Astrocyte of the spinal cord (primary cell): ENCODE measurements at places on chromosomes 16 and 17.
A peak's percentile ranks its signal among the peaks of the same experiment; 100 is the strongest.

DNA sequence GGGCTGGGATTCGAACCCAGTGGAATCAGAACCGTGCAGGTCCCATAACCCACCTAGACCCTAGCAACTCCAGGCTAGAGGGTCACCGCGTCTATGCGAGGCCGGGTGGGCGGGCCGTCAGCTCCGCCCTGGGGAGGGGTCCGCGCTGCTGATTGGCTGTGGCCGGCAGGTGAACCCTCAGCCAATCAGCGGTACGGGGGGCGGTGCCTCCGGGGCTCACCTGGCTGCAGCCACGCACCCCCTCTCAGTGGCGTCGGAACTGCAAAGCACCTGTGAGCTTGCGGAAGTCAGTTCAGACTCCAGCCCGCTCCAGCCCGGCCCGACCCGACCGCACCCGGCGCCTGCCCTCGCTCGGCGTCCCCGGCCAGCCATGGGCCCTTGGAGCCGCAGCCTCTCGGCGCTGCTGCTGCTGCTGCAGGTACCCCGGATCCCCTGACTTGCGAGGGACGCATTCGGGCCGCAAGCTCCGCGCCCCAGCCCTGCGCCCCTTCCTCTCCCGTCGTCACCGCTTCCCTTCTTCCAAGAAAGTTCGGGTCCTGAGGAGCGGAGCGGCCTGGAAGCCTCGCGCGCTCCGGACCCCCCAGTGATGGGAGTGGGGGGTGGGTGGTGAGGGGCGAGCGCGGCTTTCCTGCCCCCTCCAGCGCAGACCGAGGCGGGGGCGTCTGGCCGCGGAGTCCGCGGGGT lies at the start of gene CDH1:
TSS of gene CDH1 (plus strand) at position 247 of the 684 bp plus-strand sequence. CDS start at position 371, 124 bp downstream.
- no peak for DNase-seq

GRCh38 chr17:8013731-8014557 lies 11.5 kb downstream of the GUCY2D start:
- DNase-seq: no peak

DNA sequence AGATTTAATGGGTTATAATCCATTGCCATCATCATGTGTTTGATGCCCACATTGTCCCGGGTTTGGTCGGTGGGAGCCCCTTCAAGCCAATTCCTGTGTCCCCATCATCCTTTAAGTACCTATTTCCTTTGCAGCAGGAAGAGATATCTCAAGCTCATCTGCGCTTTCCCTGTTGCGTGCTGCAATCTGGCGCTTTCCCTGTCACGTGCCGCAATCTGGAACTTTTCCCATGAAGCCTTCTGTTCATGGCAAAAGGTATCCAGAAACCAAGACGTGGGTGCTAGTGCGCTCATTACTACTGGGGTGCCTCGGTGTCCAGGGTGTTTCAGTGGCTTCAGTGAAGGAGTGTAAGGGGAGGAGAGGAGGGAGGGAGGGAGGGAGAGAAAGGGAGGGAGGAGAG lies 174.6 kb upstream of the ZNF469 start:
- DNase-seq: no peak

- DNase-seq: no peak
These were observed 1.1 kb upstream of the TUBG2 start for GRCh38 chr17:42657824-42658588.

GRCh38 chr17:43702637-43703036 lies 40.9 kb upstream of the MEOX1 start:
- DNase-seq: no peak

DNA sequence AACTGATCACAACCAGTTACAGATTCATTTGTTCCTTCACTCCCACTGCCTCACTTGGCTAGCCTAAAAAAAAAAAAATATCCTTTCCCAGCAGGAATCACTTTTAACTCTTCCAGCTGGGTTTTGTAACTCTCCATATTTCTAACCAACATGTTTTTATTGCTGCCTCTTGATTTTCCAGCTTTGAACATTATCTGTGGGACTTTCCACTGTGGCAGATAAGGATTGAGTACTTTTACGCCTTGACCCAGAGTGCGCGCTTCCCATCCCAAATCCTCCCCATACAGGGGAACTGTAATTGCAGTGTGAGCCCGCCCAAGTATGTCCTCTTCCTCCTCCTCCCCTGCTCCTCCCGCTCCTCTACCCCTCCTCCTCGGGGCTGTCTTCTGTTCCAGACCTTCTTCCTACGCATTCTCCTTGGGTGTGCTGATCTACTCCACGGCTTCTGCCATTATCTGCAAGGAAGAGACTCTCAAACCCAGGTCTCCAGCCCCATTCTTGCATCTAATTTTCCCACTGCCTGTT lies 43.4 kb downstream of the CYB5D2 start:
- no peak for DNase-seq

DNA sequence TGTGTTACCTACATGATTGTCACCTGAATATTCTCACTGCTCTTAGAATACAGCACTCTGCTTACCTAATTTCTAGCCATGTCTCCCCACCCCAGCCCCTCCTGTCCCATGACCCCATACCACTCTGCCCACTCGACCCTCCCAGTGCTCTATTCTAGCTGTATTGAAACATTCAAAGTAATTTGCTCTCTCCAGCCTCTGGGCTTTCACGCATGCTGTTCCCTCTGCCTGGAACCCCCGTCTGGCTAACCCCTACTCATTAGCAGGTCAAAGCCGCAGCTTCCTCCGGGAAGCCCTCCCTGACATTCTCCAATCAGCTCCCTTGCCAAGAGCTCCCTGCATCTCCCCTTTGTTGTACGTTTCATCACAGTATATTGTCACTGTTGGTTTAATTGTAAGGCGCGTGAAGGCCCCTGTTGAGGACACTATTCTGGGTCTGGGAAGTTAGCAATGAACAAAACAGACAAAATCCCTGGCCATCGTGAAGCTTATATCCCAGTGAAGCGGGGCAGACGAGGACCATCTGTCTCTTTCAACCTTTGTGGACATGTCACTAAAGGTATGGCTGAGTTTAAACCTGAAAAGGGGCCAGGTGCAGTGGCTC lies 72.3 kb upstream of the LHX1 start:
- DNase-seq: no peak

DNA sequence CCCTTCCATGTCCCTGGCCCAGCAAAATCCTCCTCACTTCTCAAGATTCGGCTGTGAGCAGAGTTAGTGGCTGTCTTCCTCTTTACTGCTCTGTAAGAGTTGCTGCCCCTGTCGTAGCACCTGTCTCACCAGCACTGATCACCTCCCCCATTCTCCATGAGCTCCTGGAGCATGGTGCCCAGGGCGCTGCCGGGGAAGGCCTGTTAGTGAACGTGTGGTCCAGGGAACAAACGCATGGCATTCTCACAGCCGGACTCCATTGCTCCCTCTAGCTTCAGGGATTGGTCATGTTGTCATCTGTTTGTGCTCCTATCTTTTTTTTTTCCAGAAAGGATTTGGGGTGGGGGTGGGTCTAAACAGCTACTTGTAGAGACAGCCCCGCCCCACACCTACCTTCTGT lies 141.2 kb downstream of the CMIP start:
- DNase-seq: no peak

DNA sequence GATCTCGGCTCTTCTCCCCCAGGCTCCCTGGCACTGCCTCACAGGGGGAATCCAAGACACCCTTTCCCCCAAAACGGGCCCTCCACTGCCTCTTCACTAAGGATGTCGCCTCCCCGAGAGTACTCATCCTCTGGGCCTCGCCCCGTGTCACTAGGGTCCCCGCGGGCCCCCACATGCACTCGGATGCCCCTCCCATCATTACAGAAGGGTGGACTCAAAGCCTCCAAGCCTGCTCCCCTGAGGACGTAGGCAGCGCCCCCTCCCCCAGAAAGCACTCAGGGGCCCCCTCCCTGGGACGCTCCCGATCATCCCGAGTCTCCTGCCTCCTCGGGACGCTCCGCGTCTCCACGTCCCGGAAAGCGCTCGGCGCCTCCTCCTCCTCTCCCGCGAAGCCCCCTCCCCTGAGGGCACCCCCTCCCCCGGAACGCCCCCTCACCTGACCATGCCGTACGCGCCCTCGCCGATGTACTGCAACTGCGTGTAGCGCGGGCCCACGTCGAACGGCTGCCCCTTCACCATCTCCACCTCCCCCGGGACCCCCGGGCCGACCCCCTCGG lies 338 bp downstream of the MAPK3 start:
- DNase-seq: peak; percentile 6

DNA sequence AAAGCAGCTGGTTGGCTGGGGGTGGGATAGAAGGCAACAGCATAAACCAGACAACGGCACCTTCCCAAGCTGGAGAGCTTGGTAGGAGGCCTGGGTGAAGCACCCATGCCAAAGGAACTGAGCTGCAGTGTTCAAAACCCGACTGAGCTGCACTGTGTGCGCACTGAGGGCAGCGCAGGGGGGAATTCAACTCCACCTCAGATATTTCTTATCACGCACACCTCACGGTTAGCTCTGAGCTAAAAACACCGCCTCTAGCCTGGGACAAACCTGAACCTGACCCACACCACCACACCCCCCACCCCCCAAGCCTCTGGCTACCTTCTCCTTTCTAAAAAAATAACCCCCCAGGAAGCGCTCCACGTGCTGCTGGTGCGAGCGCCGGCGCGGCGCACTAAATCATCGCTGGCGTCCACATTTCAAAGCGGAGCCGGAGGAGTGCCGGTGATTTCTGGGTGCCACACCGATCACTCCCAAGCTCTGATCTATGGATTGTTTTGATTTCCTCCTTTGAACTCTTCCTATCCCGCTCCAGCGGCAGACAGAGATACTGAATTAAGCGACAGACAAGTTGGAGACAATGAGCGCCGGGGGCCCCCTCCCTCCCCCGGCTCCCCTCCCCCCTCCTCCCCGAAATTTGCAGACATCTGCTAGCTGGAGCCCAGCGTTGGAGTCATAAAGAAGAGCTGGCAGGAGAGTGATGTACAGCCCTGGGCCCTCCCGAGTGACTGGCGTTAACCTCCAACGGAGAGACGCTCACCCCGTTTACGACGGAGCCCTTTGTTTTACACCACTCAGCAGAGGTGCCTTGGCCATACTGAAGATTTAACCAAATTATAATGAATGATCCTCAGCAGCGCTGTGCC lies 85.0 kb downstream of the NOG start:
- DNase-seq: no peak
